ENCODE measurements at places on chromosomes 4 and X.

- H3K4me3 ChIP-seq: no peak overlapping the region
- no peaks in the 10 kb centered on the region for H3K4me1 ChIP-seq
- DNase-seq: peak; percentile 78
- H3K27ac ChIP-seq: no peak overlapping the region
These were observed 87.2 kb downstream of the AREG start for GRCh38 chr4:74531963-74532794.

DNA sequence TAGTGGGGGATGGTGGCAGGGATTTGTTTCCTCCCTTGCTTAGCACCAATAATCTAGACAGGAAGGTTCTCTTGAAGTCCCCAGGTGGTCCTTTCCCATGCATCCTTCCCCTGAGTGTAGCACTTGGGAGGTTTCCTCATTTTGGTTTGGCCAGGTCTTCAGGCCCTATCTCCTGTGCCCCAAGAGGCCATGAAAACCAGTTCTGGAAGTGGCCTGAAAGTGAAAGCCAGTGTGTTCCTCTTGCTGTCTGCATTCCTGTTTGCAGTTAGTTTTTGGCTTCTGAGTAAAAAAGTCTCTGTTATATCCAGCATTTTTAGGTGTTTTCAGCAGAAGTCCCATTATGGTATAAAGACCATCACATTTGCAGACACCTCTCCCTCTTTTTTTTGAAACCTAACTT is 59.5 kb downstream of the MTM1 start:
- no peaks in the 10 kb centered on the region for H3K4me1 ChIP-seq
- H3K27me3 ChIP-seq: no peaks in the 10 kb centered on the region
- no peak overlapping the region for H3K4me3 ChIP-seq
- no peak for DNase-seq
- no peaks in the 10 kb centered on the region for H3K36me3 ChIP-seq

DNA sequence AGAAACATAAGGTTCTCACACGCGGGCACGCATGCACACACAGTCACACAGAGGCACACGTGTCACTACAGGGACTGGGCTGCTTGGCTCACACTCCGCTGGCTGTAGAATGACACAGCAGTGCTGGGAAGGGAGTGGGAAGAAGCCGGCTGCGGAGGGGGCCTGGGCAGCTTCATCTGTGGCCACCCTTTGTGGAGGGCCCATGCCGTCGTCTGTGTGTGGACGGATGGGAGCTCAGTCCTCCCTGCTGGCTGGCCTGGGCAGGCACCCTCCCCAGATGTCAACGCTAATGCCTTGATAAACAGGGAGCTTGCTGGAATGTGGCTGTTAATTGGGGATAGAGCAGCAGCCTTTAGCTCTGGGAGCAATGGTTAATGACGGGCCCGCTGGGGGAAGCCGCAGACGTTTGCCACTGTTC is 621.1 kb downstream of the BCOR start:
- no peaks in the 10 kb centered on the region for H3K27me3 ChIP-seq
- no peak overlapping the region for H3K27ac ChIP-seq

DNA sequence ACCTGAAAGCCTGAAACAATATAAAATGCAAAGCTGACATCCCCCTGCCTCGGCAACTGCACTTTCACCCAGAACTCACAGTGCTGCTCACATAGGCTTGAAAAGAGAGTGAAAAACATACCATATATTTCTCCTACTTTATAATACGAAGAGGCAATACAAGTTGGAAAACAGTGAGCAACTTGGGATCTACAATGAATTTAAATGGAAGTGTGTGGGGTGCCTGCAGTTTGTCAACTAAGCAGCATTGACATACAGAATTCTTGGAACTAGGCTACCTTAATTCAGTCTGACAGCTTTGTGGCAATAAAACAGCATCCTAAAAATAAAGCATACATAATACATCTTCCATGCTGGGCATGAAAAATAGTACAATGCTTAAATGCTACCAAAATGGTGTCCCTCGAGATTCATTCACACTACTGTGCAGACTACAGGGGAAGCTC is 8.0 kb downstream of the GASK1B start:
- H3K36me3 ChIP-seq: no peaks in the 10 kb centered on the region
- H3K4me1 ChIP-seq: peaks cover 2% of the 10 kb centered on the region
- no peaks in the 10 kb centered on the region for H3K27me3 ChIP-seq
- H3K27ac ChIP-seq: no peak overlapping the region
- DNase-seq: no peak

GRCh38 chrX:40845331-40845911 is 110.1 kb upstream of the MED14 start:
- H3K4me3 ChIP-seq: no peak overlapping the region
- no peaks in the 10 kb centered on the region for H3K4me1 ChIP-seq
- H3K27me3 ChIP-seq: peaks cover 3% of the 10 kb centered on the region
- DNase-seq: no peak
- H3K36me3 ChIP-seq: no peaks in the 10 kb centered on the region

DNA sequence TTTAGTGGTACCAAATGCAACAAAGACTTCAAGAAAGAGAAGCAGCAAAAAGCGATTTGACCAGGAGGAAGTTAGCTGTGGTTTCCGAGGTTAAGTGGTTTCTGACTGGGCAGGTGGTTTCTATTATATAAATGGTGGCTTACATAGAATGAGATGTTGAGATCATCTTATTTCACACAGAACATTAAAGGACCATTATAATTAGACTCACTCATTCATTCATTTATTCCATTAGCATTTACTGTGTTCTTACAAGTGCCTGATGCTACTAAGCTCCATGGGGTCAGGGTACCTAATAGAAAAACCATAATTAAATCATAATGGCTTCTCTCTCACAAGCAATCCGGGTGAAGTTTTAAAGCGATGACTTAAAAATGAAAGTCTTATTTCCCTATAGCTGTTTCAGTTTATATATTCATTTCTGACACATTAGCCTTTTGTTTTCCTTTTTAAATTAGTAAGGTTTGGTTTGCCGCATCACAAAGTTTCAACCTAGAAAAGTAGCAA is 10.6 kb downstream of the TSPAN6 start:
- no peak overlapping the region for H3K27ac ChIP-seq
- no peak overlapping the region for H3K4me3 ChIP-seq
- no peak for DNase-seq
- no peaks in the 10 kb centered on the region for H3K4me1 ChIP-seq
- H3K27me3 ChIP-seq: no peaks in the 10 kb centered on the region
- no peaks in the 10 kb centered on the region for H3K36me3 ChIP-seq

GRCh38 chr4:170248029-170248428 is 158.3 kb upstream of the AADAT start:
- no peaks in the 10 kb centered on the region for H3K36me3 ChIP-seq
- no peak for DNase-seq

- no peak overlapping the region for H3K27ac ChIP-seq
- no peaks in the 10 kb centered on the region for H3K36me3 ChIP-seq
- H3K4me3 ChIP-seq: no peak overlapping the region
- DNase-seq: no peak
These were observed 78.9 kb downstream of the PSAPL1 start for GRCh38 chr4:7355795-7356194.

DNA sequence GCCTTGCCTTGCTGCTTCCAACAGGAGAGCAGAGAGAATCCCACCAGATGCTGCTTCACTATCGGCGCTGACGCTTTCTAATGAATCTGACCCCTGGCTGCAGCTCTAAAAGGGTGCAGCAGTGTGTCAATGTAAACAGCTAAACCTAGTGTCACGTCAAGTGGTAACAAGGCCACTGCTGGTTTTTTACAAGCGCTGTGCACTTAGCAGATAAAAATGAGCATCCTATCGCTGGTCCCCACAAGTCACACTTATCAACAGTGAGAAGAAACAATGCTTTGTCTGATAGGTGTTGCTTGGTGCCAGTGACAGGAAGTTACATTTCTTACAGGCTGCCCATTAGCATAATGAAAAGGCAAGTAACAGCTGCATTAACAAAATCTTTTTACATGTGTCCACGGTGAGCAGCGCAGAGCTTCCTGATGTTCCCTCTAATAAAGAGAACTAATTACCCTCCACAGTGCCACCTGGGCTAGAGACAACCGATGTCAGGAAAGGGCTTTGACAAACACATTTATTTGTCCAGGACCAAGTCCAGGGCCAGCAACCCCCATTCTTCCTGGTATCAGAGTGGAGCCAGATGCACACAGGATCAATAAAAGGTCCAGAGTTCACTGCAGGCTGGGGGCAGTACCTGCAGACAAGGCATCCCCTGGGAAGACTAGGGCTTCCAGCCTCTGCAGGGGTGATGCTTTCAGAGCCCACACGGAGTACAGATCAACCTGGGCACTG is 176.0 kb downstream of the MGST2 start:
- no peaks in the 10 kb centered on the region for H3K27me3 ChIP-seq
- H3K4me1 ChIP-seq: peaks cover 36% of the 10 kb centered on the region
- no peak for DNase-seq
- 0 out of 2 replicates have a peak overlapping the region, but pooled peaks have one; percentile 25 for H3K27ac ChIP-seq

DNA sequence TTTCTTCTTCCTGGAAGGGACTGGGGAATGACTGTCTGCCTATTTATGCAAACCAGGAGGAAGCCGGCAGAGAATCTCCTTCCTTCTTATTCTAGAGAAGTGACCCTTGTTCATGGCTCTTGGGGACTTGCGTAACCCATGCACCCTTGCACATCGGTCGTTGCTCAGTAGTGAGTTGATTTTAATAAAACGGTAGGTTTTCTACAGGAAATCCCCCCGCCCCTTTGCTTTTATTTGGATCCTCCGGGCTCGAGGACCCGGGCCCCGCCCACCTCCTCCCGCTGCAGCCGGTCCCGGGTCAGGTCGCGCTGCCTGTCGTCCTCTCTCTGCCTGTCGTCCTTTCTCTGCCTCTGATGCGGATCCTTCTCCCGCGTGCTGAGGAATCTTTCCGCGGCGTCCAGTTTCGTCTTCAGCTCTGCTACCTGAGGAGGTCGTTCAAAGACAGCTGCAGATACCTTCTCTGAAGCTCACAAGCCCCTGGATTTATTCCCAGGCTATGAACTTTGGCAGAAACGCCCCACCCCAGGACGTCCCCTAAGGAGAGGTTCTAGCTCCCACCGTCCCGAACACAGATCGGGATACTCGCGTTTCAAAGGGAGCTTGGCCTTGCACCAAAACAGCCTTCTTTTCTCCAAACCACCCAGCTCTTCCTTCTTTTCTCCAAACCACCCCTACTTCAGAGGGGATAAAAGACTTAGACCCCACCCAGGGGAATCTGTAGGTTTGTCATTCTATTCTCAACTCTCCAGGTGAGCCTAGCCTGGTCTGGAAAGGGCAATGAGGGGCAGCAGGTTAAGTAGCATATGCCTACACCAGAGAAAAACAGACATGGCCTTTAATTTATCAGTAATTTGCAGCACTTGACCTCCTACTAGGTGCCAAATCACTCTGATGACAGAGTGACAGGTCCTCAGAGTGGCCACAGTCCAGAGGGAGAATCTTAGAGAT is 7.0 kb downstream of the TNIP3 start:
- DNase-seq: no peak
- H3K27ac ChIP-seq: no peak overlapping the region
- H3K27me3 ChIP-seq: no peaks in the 10 kb centered on the region
- H3K4me1 ChIP-seq: no peaks in the 10 kb centered on the region

DNA sequence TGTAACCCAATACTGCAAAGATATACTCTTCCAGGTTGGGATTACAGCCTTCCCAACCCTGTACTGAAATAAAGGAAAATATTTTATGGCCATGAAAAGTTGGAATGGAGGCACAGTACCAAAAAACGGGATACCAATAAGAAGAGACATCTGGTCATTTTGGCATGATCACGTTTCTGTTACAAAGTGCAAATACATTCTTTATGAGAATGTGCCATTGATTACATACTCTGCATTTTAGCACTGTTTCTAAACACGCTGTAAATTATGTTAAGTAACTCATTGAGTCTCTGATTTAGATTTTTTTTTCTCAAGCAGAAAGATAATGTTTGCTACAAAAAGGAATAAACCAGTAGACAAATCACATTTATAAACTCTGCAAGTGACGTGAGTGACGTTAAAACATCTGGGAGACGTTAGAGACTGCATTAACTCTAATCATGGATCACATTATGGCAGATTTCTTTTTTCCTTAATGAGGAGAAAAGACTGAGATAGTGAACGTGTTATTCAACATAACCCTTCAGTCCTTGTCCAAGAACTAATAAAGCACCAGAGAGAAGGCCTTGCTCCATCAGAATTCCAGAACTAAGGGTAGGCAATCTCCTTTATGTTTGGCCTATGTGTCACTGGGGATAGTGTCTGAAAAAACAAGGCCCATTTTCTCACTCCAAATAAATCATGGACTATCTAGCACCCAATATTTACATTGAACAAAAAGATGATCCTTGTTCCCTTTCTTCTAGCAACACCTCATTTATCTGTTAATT is 31.0 kb downstream of the UNC5C start:
- H3K27ac ChIP-seq: no peak overlapping the region
- no peaks in the 10 kb centered on the region for H3K36me3 ChIP-seq
- no peaks in the 10 kb centered on the region for H3K4me1 ChIP-seq
- DNase-seq: no peak
- H3K27me3 ChIP-seq: no peaks in the 10 kb centered on the region
- H3K4me3 ChIP-seq: no peak overlapping the region
